Central memory CD4-positive, alpha-beta T cell (primary cell): ENCODE measurements at places on chromosomes 3 and 15.

- DNase-seq, result no peak
These were observed 103.6 kb downstream of the CACNA2D3 start for GRCh38 chr3:54225841-54226528.

GRCh38 chr3:17349093-17349492 lies 393.3 kb downstream of the TBC1D5 start:
- DNase-seq, result no peak

DNA sequence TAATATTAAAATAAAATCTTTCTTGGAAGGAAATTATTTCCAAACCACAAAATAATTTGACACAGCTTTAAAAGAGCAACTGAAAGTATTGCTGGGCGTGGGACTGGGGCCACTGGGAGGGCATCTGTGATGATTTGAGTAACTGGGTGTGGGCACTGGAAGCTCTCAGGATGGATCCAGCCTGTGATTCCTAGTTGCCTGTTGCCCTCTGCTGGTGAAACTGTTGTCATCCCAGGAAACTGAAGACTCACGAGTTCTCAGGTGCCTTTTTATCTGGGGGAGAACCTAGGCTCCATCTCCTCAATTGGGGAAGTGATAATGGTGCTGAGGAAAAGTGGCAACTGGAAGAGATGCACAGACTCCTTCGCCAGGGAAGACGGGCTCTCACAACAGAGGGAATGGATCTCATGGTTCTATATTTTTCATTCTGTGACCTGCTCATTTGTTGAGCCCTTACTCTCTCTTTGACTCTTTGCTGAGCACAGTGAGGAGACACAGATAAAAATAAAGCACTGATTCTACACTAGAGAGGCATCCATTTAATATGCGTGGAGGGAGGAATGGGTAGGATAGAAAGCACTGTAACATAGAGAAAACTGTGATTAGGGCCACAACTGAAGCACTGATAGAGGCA lies 61.6 kb downstream of the TPRG1 start:
- no peak for DNase-seq

GRCh38 chr3:61612211-61613194 lies 51.1 kb downstream of the PTPRG start:
- DNase-seq, result no peak

DNA sequence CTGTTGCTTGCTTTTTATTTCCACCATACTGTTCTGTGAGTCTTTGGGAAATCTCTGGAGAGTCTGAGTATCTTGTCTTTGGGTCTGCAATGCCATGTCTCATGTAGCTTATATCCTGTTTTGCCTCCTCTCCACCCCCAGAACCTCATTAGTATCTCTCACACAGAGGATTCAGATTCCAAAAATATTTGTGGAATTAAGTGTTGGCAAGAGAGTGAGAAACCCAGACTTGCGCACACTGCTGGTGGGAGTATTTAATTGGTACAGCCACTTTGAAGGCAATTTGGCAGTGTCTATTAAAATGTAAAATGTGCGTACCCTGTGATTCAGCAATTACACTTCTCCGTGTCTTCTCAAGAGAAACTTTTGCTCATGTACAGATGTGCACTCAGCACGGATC lies 68.6 kb downstream of the ZNF621 start:
- DNase-seq, result no peak

GRCh38 chr3:34419801-34420200 lies 621.4 kb downstream of the PDCD6IP start:
- no peak for DNase-seq

GRCh38 chr3:56616478-56617006 lies 59.6 kb downstream of the CCDC66 start:
- no peak for DNase-seq

- no peak for DNase-seq
These were observed 23.5 kb downstream of the COLQ start for GRCh38 chr3:15497964-15498363.

DNA sequence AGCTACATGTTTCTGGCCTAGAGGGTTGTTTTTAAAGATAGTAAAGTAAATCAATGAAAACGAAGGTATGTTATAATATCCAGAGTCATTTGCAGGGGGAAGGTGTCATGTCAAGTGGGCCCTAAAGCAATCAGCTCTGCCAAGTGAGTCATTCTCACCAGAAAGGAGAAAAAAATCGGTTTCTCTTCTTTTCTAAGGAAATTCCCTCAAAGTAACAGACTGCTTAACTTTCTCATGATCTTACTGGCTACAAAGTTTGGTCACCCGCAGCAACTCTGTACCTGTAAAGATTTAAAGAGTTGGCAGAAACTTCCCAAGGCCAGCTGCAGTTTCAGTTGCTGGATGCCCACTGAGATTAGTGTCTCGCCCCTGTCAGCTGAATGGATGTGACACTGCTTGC lies 5.5 kb upstream of the FSIP1 start:
- DNase-seq, result no peak

- DNase-seq, result no peak
These were observed 6.5 kb downstream of the ZNF589 start for GRCh38 chr3:48247401-48247811.

- no peak for DNase-seq
These were observed 8.5 kb downstream of the LIPC start for GRCh38 chr15:58440158-58440910.
